Mononuclear cell (primary cell): ENCODE measurements at places on chromosomes 4 and X. TPM values are rescaled to one million over a fixed set of nuclear protein-coding genes. Genes with fewer than 3 reads are reported as not detected.

The RAB33A gene
- 8.2 TPM for total RNA-seq

The GDI1 gene
- 67.6 TPM for total RNA-seq

The CCSER1 gene
- total RNA-seq = 7.9 TPM

The FGA gene
- total RNA-seq = not detected

The DIAPH2 gene
- 31.0 TPM for total RNA-seq

The NCAPG gene
- 0.42 TPM for total RNA-seq

The CFAP99 gene
- 0.10 TPM for total RNA-seq
